ENCODE measurements at places on chromosomes 2 and 18.
A peak's percentile ranks its signal among the peaks of the same experiment; 100 is the strongest.

- peak; percentile 69 for DNase-seq
Measured at GRCh38 chr2:118750959-118751565, 96.4 kb downstream of the EN1 start.

GRCh38 chr2:57376985-57377384 is 669.6 kb upstream of the VRK2 start:
- DNase-seq, result peak; percentile 12

DNA sequence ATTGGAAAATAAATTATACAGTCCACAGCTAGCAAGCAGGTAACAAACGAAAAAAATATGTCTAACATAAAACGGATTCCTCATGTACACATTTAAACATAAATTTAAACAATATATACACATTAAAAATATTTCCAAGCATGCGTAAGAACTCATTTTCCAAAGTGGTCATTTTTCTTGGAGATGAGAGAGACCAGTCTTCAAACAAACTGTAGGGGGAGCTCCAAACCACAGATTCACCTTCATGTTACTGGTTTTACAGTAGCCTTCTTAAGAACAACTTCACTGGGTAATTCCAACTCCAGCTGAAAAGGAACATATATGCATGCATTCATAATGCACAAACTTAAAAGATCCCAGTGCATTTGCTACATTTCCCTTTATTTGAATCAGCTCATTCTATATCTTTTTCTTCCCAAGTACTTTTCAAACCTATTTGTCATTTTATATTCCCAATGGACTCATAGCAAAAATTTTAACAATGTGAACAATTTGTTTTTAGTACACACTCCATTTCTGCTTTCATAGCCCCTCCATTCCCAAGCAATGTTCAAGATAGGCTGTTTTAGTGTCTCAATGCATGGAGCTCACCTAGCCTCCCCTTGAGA is 4.7 kb upstream of the STAMBP start:
- DNase-seq, result peak; percentile 76

- peak; percentile 24 for DNase-seq
Measured at GRCh38 chr2:203404996-203405395, 76.8 kb downstream of the ABI2 start.
